ENCODE measurements at places on chromosomes 2 and 18.

DNA sequence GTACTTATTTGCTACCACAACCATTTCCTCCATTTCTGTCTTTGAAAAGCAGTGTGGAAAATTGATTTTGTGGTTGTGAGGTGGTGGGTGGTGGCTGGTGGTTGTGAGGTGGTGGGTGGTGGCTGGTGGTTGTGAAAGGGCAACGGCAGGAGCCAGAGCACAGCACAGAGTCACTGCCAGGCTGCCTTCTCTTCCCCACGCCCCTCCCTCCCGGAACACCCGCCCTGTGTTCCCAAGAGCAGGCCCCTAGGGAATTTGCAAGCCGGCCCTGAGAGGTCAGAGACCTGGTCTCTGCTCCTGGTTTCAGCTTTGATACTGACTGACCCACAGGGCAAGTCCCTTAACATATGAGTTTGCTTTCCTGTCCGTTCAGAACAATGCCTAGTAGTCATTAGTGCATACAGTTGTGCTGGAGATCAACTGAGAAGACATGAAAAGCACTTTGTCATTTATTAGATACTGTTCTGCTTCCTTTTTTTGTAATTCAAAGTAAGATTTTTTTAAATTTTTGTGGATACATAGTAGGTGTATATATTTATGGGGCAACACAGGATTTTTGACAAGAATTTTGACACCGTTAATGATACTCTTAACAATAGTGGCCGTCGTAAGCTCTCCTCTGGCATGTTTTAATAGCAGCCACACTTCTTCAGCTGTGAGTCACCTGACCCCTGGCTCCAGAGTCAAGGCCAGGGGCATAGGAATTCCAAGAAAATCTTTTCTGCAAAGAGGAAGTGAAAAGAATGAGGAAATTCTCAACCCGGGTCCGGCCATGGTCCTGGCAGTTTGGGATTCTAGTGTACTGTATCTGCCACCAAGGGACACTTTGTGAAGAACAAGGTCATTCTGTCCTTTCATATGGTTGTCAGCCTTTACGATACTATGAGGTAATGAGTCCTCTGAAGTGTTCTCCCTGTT lies 53.2 kb downstream of the ITGA6 start:
- no peak for DNase-seq

GRCh38 chr2:144824306-144825080 lies 304.6 kb upstream of the ZEB2 start:
- no peak for DNase-seq

GRCh38 chr2:68854476-68854875 lies 16.7 kb downstream of the BMP10 start:
- DNase-seq: no peak

DNA sequence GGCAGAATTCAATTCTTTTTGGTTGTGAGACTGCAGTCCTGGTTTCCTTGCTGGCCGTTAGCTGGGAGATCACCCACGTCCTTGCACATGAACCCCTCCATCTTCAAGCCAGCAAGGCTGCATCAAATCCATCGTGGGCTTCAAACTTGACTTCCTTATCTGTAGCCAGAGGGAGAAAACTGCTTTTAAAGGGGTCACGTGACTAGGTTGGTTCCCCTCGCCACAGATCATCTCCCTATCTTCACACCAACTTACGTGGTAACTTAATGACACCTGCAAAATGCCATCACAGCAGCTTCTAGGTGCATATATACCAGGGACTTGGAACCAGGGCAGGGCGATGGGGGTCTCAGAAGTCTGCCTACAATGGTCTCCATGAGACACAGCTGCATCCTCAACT lies 169.5 kb downstream of the MTCL1 start:
- DNase-seq: no peak

GRCh38 chr2:120393456-120393855 lies 47.5 kb downstream of the INHBB start:
- no peak for DNase-seq

DNA sequence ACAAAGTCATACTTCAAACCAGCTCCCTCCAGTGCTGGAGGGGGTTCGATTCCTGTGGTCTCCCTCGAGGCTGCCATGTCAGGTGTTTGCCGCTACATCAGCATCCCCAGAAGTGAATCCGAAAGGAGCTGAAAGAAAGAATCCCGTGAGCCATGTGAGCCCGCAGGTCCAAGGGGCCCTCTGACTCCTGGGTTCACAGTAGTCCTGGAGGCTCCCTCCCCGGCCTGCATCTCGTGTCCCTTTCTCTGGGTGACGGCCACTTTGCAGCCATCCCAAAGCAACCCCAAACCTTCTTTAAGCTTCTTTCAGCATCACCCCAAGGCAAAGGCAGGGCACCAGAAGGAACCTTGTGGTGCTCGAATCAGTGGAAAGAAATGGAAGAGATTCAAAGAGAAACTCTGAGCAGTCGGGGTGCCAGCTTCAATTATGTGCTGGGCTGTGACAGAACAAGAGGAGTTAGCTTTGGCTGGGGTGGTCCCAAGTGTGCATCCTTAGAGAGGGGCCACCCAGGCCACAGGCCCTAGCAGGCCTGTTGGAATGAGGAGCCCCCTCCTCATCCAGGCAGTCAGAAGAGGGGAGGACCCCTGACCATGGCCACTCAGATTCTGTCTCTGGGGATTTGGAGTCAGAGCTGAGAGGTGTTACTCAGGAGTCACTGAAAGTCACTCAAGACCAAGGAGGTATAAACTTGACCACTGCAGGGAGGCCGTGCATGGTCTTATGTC lies 59.7 kb downstream of the CIB4 start:
- DNase-seq: no peak

GRCh38 chr2:30675758-30676157 lies 131.5 kb downstream of the CAPN13 start:
- no peak for DNase-seq

GRCh38 chr18:38792731-38793130 lies 1227.1 kb upstream of the CELF4 start:
- no peak for DNase-seq

DNA sequence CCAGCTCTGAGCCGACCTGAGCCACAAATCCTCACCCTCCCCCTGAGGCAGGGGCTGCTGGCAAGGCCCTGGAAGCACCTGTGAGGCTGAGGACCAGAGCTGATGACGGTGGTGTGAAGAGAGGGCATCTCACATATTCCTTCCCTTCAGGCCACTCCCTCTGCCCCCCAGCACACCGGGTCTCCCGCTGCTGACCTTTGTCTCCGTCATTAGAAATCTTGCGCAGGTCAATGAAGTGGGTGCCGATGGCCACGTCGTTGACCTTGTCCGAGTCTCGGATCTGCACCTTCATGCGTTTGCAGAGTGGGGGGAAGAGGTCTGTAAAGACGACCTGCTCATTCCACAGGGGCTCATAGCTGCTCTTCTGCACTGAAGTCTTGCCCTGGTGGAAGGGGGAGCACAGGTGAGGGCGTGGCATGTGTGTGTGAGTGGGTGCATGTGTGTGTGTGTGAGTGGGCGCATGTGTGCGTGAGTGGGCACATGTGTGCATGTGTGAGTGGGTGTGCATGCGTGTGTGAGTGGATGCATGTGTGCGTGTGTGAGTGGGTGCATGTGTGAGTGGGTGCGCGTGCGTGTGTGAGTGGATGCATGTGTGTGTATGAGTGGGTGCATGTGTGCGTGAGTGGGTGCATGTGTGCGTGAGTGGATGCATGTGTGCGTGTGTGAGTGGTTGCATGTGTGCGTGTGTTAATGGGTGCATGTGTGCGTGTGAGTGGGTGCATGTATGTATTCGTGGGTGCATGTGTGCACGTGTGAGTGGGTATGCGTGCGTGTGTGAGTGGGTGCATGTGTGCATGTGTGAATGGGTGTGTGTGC lies 4.5 kb upstream of the OTOF start:
- DNase-seq: no peak

- no peak for DNase-seq
Measured at GRCh38 chr2:18149660-18150246, 271.3 kb downstream of the KCNS3 start.

DNA sequence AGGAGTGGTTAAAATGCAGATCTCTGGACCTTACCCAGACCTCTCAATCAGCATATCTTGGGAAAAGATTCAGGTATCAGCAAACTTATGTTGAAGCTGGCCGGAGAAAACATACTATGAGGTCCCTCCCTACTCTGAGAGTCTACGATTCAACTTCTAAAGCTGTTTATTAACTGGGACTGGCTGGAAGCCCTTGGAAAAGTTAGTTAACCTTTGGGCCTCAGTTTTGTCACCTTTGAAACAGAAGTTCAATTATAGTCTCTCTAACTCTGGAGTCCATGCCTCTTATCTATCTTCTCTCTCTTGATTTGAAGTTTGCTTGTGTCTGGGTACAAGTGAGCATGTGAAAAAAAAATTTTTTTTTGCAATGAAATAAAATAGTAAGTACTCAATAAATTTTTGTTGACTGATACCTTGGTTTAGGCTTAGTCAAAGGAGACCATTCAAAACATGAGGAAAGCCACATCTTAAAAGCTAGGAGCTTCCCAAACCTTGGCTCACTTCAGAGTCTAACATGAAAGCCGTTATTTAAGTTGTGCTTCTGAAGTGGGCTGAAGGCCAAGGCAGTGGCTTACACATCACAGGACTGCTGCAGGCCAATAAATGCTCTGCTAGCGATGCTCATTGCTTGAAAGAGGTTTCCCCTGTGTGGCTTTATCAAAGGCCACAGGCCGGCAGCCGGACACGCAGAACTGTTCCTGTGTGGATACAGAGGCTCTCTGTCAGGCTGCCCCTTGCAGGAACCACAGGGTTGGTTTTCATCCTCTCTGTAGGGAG lies 110.6 kb upstream of the FAM136A start:
- DNase-seq: no peak

DNA sequence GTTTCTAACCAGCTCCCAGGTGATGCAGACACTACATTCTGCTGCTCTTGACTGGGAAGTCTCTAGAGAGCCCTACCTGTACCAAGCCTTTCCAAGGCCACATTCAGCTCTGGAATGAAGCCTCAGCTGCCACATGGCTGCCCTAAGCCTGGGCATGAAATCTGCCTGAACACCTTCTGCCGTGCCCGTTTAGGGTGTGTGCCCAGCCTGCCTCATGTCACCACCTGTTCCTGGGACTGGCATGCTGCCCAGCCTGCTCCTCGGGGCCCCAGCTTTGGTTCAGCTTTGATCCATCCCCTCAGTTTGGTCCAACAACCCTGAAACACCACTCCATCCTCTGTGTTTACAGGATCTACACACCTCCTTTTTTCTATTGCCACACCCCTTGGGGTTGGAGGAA lies 210.9 kb downstream of the L3MBTL4 start:
- no peak for DNase-seq

GRCh38 chr2:104932243-104932642 lies 78.3 kb downstream of the POU3F3 start:
- no peak for DNase-seq

DNA sequence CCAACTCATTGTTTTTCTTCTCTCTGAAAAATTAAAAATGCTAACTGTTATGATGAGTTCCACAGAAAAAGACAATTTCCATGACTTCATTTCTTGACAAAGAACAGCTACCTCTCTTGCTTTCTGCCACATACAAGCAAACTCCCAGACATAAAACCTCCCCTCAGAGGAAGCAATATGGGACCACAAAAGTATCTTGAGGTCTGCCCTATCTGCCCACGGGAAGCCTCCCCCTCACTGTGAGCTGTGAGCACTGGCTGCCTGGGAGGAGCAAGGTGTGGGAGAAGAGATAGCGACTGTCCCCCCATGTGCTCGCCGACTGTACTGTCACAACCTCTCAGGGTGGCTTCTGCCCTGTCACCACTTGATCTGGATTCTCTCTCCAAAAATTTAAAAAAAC lies 69.7 kb upstream of the NRP2 start:
- no peak for DNase-seq

- DNase-seq: no peak
Measured at GRCh38 chr2:207847807-207848544, 78.3 kb upstream of the FZD5 start.

- no peak for DNase-seq
Measured at GRCh38 chr2:40242315-40242714, 209.6 kb downstream of the SLC8A1 start.

- DNase-seq: peak; percentile 58
Measured at GRCh38 chr2:16722677-16723076, 57.0 kb upstream of the CYRIA start.

GRCh38 chr18:28110924-28111323 lies 66.0 kb downstream of the CDH2 start:
- DNase-seq: no peak

DNA sequence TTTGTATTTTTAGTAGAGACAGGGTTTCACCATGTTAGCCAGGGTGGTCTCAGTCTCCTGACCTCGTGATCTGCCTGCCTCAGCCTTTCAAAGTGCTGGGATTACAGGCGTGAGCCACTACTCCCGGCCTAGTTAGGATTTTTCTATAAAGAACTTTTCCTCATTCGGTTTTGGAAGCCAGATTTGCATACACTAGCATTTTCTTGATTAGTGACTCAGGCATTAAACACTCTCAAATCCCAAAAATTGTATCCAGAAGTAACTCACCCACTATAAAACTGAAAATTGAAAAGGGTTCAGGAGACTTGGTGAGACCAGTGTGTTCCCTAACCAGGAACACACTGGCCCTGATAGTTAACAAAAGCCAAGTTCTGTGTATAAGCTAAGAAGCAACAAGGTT lies 25.2 kb downstream of the EIF2AK3 start:
- DNase-seq: no peak

- DNase-seq: no peak
Measured at GRCh38 chr18:4357579-4357978, 97.5 kb downstream of the DLGAP1 start.

- no peak for DNase-seq
Measured at GRCh38 chr18:49668574-49669275, 106.9 kb downstream of the LIPG start.

DNA sequence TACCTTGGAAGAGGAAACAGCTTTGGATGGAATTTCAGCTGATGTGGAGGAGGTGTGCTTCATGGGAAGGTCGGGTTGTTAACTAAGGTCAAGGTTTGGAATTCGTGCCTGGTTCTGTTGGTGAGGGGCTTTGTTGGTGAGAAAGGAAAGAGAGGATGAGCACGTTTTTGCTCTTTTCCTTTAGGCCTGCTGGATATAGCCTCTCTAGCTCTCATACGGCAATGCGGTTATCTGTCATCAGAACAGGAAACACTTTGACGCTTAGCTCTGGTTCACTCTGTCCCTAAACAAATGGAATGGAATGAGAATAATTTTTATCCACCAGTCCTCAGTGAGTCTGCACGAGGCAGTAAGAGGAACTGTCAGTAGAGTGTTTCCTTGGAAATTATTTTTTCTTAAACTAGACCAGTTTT lies 169.7 kb upstream of the NOSTRIN start:
- DNase-seq: no peak

DNA sequence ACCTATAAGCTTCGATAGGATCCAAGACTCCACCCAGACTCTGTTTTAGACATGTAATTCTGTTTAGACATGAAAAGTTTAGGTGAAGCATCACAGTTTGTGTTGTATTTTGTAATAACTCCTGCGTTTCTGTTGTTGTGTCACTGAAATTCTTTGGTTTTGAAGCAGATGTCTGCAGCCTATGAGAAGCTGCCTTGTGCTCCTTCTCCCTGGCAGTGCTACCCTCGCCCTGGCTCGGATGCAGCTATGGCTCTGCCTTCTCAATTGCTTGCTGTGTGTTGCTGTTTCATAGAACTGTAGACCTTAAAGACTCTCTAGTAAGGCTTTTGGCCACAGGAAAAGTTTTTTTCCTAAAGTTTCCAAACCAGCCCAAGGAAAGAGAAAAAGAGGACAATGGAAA lies 40.2 kb upstream of the ZNF638 start:
- DNase-seq: no peak

GRCh38 chr2:137888845-137889244 lies 75.4 kb upstream of the HNMT start:
- DNase-seq: peak; percentile 62

Measured in H1 (cell line).